ENCODE measurements at places on chromosomes 6 and 20.

- DNase-seq: no peak
Observed at GRCh38 chr20:17943343-17943742, 25.3 kb downstream of the SNX5 start.

- no peak for DNase-seq
Observed at GRCh38 chr6:80126657-80127345, 20.3 kb downstream of the BCKDHB start.

- DNase-seq: no peak
Observed at GRCh38 chr6:170134471-170135440, 156.1 kb downstream of the DLL1 start.

DNA sequence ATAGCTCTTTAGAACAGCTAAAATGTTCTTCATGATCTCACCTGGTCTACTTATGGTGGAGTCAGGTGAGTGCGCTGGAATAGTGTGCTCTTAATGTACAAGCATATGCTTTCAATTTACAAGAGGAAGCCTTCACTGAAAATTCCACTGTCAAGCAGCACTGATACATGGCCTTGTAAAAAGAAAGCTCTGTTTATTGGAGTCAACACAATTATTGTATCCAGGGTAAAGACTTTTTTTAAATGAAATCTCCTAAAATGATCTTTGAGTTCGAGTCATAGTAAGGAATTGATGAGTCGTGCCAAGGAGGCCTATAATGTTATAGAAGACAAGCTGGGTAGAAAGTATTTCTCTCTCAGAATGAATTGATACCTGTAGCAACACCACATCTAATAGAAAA lies 41.6 kb upstream of the CARMIL1 start:
- DNase-seq: no peak

DNA sequence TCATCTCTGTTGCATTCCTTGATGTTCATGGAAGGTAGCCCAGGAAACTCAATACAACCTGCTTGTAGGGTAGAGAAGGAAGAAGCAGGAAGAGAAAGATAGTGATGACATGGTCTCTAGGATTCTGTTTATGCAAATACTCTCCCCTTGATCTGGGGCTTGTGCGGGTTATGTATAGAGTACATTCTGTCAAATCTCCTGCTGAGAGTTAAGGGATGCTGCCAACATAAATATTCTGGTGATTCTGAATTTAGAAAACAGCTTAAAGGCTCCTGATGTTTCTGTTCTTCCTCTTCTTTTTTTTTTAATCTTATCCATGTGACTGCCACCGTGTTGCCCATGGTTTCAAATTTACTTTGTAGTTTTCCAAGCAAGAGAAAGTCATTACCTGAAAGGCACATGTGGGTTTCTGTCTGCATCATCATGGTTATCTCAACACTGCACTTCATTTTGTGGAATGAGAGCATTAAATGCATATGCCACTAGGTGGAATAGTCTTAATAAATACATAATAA lies 150.6 kb downstream of the RPS12 start:
- no peak for DNase-seq

DNA sequence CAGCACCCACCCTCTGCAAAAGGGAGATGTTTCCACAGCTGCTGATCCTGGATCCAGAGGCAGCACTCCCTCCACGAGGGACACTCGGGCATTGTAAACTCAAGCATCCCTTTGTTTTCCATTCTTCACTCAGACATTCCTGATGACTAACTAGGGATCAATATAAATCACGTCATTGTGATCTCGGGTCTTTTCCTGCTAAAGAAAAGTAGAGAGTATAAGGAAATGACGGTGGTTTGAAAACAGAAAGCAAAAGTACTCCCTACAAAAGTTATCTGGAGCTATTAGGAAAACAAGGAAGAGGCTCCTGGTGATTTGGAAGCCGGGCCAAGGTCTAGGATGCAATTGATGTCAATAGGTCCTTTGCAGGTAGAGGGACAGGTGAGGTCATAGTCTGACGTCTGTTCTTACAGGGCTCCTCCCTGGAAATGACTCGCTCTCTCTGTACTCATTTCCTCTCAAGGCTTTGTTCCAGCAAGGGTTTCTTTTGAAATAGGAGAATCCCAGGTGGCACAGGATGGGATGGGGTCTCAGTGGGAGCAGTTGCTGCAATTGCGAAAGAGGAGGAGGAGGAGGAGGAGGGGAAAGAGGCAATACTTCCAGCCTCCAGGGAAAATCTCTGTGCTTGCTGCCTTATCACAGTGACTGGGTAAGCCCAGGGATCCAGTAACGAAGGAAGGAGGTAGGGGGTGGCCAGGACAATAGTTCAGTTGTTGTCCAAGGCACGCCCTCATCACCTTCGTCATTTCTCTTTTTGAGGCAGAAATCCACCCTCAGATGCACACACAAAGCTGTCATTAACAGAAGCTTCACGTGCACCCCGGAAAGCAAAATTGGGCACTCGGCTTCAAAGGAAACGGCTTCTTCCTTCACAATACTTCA lies 222.8 kb downstream of the LY86 start:
- peak; percentile 72 for DNase-seq

- DNase-seq: no peak
Observed at GRCh38 chr6:3214898-3215297, 12.6 kb downstream of the TUBB2B start.

- peak; percentile 98 for DNase-seq
Observed at GRCh38 chr6:22828179-22829062, 259.1 kb downstream of the HDGFL1 start.

DNA sequence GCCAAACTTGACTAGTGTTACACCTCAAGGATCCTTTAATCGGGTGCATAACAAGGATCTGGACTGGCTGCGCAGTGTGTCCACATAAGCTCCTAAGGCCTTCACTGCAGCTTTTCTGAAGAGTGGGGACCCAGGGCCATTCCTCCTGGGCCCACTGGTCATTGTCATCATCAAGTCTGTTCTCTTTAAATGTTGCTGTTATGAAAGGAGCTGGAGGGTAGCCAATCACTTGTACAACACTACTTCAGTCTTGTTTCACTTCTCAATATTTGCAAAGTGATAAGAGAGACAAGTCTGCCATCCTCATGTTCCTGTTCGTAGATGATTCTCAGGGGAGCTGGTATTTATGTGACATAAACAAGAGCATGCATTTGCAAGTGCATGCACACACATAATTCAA lies 149.8 kb downstream of the SYNDIG1 start:
- no peak for DNase-seq

GRCh38 chr6:168414336-168415097 lies 26.5 kb upstream of the SMOC2 start:
- no peak for DNase-seq

DNA sequence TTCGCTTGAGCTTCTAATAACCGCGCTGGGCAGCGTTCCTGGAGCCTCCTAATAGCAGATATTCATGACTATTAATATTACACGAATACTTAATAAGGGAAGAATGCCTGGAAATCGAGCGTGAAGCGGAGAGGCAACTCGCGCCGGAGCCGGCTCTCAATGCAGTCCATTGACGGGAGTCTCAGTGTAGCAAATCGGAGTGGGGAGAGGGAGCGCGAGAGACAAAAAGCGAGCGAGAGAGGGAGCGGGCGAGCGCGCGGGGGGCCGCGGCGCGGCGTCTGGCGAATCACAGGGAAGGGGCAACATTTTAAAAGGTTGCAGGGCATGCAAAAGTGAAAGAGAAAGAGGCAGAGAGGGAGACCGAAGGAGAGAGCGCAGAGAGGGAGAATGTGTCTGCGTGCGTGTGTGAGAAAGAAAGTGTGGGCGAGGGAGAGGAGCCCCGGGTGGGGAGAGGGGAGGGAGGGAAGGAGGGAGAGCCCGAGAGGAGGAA lies 2.9 kb downstream of the TFAP2A start:
- peak; percentile 65 for DNase-seq

DNA sequence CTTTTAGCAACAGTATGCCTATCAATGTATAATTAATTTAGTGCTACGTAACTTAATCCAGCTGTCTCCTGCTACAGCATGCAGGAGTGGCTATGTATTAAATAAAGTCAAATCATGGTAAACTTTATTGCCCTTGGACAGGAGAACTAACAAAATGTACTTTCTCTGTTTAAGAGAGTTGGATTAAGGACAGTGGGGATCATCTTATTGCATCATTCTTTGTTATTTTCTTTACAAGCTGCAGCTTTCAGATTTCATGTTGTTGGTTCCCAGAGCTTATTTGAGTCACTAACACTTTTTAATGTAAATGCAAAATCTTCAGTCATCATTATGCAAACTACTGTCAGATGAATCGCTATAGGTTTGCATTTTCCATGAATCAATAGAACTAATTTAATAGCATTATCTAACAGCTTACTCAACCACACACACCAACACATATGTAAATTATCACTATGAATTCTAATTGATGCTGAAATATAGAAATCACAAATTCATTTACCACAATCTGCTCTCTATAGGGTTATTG lies 424.7 kb downstream of the MMUT start:
- peak; percentile 60 for DNase-seq

DNA sequence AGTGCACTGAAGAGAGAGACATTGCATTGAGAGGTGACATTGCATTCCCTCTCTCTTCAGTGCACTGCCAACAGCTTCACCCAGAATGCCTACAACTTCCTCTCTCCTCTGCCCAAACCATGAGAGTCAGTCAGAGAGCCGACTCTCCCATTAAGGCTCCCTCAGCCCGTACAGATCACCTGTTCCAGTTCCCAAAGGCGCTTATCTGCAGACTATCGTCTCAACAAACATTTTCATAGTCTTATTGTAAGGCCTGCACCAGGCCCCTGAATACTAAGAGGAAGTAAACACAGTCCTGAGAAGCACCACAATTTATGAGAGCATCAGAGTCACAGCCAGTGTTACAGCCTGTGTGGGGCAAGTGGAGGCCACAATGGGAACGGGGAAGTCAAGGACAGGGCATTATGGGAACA lies 53.7 kb downstream of the GFOD1 start:
- no peak for DNase-seq

DNA sequence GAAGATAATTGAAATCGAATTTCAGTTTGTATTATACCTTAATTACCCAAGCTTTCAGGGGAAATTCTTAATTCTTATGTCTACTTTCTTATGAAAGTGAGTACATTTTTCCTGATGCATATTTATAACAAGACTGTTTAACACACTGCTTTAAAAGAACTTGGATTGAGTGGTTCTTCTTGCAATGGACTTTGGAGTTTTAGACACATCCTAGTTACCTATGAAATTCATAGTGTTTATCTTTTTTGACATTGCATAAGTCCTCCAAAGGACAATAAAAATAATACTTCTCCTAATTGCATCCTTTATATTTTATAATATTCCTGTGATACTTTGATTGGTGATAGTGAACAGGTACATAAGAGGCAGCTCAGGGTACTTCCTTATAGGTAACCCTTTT lies 395.6 kb upstream of the FLRT3 start:
- no peak for DNase-seq

GRCh38 chr6:162602759-162603158 lies 124.8 kb downstream of the PRKN start:
- DNase-seq: no peak

DNA sequence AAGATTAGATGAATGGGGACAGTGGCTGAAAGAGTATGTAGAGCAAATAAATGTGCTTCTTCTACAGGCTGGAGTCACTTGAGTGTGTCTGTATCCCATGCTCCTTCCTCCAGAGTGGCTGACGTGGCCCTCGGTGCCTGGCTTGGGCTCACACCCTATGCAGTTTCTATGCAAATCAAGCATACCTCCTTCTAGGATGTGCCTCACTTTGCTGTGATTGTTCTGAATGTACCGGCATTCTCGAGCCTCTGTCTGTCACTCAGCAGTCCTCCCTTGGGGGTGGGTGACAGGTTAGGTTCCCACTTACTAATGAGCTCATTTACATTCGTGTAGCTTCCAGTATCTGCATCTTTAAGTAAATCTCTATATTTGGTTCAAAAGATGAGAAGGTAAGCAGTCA lies 55.1 kb upstream of the HDDC2 start:
- no peak for DNase-seq

DNA sequence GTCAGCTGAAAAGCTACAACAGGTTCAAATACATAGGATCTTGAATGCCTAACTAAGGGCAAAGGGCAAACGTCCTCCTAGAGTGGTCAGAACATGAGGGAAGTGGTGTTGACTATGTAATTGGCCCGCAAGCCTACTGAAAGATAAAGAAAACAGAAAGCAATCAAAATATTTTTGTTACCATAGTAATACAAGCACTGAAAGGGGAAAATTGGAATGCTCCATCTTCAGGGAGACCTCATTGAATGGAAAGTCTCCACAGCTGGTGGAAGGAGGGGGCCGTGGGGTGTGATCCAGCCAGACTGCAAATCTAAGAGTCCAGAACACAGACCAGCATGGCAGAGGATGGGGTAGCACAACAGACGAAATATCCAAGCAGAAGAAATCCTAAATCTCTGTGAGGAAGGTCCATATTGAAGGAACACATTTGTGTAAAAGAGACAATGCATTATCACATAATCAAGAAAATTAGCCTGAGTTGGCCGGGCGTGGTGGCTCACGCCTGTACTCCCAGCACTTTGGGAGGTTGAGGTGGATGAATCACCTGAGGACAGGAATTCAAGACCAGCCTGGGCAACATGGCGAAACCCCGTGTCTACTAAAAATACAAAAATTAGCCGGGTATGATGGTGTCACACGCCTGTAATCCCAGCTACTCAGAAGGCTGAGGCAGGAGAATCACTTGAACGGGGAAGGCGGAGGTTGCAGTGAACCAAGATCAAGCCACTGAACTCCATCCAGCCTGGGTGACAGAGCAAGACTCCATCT lies 39.5 kb downstream of the MTFR2 start:
- no peak for DNase-seq

- DNase-seq: peak; percentile 23
Observed at GRCh38 chr6:164396071-164397047, 913.0 kb downstream of the C6orf118 start.

GRCh38 chr6:37038292-37039198 lies 33.1 kb downstream of the FGD2 start:
- DNase-seq: peak; percentile 49

DNA sequence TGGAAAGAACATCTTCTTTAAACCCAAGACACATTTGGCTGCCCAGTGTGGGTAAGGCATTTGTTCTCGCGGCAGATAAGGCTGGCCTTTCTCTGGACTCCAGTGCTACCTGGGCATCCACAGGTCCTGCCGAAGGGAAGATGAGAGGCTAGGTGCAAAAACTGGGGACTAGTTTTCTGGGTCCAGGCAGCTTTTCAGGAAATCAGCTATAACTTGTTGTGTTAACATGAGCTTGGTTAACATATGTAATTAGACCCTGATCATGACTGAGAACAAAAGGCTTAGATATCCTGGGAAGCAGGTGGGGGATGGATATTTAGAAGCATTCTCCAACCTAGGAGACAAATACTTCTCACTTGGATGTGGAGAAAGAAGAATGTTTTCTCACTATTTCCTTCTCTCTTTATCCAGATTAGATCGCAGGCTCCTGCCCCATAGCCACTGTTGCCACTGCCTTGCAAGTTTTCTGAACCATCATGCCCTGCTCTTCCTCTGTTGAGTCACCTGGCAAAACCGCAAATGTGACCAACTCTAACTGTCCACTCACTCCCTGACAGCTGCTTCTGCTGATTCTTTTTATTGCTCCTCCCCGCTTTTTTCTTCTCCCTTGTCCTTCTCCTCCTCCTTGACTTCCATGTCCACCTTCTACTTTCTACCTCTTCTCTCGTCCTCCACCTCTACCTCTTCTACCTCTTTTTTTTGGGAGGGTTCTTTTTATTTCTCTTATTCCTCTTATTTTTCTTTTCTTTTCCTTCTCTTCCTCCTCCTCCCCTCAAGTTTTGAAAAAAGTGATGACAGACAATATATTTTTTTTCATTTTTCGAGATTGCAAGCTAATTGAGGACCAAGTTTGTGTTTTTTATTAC lies 258.1 kb downstream of the UTRN start:
- no peak for DNase-seq

- peak; percentile 98 for DNase-seq
Observed at GRCh38 chr6:75205776-75206575, at the start of gene COL12A1. COL12A1 (minus strand) TSS chr6:75206053; CDS start chr6:75202792, 3,261 bp downstream.
